Mesothelial cell of epicardium (in vitro differentiated cells): ENCODE measurements at places on chromosomes 13 and 19.

GRCh38 chr19:15464394-15465385 lies at the start of gene RASAL3:
TSS of gene RASAL3 (minus strand) at chr19:15464544. CDS start at chr19:15464358, 186 bp downstream.
- no peak for DNase-seq

- DNase-seq: no peak
Measured at GRCh38 chr13:104385404-104385803, 1319.2 kb upstream of the SLC10A2 start.

- no peak for DNase-seq
Measured at GRCh38 chr19:7783991-7784423, 21.0 kb downstream of the CLEC4M start.

GRCh38 chr13:52701728-52702465 lies 37.7 kb downstream of the CNMD start:
- DNase-seq: no peak

DNA sequence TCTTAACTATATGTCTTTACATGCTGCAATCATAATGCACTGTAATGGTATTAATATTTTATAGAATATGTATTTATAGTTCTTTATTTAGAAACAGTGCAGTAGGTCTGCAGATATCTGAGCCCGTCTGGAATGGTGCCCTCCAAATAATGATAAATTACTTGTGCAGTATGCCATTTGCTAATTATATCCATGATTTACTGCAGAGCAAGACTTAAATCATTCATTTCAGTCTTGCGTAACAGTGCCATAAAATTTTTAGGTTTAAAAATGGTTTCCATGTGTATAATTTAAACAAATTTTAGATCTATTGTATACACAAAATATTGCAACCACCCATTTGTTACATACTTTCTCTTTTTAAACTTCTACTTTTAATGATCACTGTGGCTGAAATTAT lies 175.1 kb downstream of the ZNF536 start:
- DNase-seq: no peak

DNA sequence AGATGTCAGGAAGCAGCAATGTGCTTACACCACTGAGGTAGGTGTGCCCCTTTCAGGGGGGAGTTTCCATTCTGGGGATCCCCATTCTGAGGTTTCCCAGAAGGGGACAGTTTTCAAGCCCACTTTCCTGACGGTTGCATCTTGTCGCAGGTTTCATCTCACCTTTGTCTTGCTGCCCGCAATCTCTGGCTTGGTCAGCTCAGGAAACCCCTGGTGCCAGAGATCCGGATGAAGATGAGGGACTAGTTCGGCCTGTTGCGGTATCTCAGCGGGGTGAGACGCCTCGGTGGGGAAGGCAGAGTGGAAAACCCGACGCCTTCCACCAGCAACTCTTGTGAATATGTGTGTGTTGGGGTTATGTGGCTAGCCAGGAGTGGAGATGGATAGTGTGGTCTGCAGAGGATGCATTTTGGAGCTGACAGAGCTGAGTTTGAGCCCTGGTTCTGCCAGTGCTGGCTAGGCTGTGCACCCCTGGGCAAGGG lies 13.1 kb downstream of the TNFSF9 start:
- DNase-seq: no peak
